Upper lobe of right lung (tissue), 1 donor: ENCODE measurements at places on chromosomes 2 and 18.

DNA sequence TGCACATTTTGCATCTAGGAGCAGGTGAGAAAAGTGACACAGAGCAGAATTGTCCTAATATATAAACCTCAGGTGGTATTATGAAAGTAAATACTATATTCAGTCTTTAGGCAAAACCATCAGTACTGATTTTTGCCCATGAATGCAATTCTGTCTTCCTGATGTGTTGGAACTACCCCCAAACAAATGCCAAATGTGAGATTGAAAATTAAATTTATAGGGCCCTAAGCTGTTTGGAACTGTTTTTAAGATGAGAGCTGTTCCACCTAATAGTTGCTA is 115.2 kb downstream of the SH3RF3 start:
- DNase-seq, result no peak

- no peak for DNase-seq
Observed at GRCh38 chr2:108945969-108946368, 43.1 kb downstream of the EDAR start.

- DNase-seq, result no peak
Observed at GRCh38 chr2:36618381-36618780, 20.4 kb upstream of the FEZ2 start.

DNA sequence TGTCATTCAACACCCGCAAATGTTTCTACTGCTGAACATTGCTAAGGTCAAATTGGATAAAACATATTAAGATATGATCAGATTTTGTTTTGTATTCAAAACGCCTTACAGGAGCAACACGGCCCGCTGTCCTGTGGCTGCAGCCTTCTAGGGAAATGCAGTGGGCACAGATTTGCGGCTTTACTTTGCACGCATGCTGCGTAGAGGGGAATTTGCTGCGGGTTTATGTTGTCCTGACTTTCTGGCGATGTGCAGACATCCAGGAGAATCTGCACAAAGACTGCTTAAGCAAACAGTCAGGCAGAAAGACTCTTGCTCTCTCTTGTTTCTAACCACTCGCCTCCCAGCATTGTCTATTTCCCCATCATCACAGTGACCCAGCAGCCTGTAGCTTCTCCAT is 88.3 kb downstream of the LRRC30 start:
- no peak for DNase-seq

DNA sequence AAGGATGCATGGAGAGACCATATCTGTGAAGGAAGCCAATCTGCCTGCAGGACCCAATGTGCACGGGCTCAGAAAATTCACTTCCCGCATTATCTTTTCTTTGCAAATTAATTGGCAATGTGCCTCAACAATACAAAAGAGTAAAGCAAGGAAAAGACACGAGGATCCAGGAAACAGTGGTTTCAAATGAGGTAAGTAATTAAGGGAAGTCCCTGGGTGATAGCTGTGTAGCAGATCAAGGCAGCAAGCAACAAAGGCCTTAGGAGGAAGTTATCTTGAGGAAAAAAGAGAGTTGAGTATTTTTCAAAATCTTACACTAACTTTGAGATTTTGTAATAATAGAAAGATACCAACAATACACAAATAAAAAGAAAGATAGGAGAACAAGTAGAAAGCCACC is 44.3 kb upstream of the TGIF1 start:
- DNase-seq, result no peak

GRCh38 chr2:24392542-24393059 is 32.3 kb upstream of the ITSN2 start:
- no peak for DNase-seq

DNA sequence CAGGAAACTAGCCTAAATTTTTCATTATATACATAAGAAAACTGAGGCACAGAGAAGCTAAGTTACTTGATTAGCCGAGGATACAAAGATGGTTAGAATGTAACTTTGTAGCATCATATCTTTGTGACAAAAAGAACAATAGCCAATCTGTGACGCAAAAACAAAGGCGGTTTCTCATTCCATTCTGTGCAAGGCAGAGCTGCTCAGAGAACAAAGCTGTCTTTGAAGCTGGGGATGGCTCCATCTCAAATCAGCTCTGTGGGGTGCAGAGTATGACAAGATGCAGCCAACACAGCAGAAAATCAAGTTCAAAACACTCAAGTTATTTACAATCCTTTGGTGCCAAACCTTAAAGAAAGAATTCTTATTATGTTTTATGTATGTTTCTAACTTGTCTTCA is 81.9 kb upstream of the VWC2L start:
- no peak for DNase-seq

DNA sequence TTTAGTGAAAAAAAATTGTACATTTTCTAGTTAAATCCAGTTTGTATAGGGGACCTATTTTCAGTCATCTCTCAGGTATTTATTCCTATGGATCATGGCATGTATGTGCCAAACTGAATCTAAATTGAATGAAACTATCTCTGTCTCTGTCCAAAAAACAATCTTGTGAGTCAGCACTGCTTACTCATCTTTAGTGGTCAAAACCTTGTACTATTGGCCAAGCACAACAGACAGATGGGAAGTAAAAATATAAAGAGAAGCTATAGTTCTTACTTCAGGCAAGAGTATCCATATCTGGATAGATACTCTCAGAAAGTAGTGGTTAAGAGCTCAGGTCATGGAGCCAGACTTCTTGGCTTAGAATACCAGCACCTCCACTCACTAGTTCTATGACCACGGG is 76.0 kb upstream of the KLHL14 start:
- no peak for DNase-seq

DNA sequence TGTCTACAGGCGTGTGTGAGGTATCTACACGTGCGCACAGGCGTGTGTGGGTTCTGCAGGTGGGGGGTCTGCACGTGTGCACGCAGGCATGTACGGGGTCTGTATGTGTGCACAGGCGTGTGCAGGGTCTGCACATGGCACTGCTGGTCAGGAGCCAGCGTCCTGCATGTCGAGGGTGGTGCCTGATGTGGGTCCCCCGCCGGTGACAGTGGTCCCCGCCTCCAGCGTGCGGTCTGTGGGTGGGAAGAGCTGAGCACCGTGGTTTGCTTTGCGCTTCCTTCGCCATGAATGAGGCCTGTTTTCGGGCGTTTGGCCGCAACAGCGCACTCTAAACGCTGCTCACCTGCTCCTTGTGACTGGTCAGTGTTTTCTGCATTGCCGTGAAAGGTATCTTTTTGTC is 57.2 kb downstream of the CTDP1 start:
- DNase-seq, result peak; percentile 41

DNA sequence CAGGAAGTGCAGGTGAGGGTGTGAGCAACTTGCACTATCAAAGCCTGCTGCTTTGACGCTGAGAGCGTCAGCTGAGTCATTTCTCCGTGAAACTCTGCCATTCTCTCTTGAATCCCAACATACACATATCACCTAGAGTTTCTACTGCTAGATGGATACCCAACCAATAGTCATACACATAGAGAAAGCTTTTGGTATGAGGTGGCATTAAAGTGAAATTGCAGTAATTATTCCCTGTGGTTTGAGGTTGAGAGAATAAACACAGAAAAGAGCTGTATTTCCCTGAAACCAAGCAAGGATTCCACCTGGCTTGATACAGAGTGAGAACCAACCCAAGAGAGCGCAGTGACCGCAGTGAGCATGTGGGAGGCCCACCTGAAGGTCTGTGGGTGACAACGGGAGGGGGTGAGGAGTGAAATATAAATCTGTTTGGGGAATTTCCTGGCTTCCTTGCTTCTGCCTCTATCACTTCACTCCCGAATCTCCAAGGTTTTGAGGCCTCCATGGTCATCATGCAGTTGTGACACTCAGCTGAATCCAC is 28.8 kb upstream of the TMEM18 start:
- no peak for DNase-seq

DNA sequence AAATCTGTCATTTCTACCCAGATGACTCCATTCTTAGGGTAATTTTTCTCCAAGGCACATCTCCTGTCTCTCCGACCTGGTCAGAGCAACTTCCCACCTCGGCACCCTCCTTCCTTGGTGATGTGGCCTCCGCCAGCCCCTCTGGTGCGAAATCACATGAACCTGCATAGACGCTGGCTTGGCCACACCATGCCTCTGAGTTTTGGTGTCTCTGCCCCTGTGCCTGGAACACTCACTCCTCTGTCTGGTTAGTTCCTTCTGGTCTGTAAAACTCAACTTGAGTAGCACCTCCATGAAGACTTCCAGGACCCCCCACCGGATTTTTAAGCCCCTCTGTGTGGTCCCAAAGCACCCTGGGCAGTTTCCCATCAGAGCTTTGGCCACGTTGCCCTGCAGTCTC is 83.2 kb upstream of the OTOS start:
- DNase-seq, result no peak

DNA sequence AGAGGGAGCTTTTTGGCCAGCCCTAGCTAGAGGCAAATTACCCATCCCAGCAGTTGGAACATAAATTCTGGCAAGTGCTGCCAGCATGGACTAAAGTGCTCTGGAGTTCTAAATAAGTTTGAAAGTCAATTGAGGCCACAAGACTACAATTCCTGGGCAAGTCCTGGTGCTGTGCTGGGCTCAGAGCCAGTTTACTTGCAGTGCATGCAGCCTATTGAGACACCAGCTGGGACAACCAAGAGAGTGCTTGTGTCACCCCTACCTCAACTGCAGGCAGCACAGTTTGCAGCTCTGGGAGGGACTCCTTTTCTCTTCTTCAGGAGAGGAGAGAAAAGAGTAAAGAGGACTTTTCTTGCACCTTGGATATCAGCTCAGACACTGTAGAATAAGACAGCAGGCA is 277.2 kb upstream of the TMEFF2 start:
- DNase-seq, result no peak

DNA sequence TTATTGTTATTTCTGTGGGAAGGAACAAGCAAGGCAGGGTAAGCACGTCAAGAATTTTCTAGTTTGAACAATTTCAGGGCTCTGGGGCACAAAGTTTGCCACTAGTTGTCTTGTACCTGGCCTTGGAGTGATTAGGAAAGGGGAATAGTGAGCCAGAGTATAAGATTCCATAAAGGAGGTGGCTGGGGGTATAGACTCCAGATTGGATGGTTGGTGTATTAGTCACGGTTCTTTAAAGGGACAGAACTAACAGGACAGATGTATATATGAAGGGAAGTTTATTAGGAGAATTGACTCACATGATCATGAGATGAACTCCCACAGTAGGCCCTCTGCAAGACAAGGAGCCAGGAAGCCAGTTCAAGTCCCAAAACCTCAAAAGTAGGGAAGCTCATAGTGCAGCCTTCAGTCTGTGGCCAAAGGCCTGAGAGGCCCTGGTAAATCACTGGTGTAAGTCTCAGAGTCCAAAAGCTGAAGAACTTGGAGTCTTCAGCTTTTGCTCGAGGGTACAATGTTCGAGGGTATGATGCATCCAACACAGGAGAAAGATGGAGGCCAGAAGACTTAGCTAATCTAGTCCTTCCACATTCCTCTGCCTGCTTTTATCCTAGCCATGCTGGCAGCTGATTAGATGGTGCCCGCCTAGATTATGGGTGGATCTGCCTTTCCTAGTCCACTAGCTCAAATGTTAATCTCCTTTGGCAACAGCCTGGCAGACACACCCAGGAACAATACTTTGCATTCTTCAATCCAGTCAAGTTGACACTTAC is 31.5 kb upstream of the PTPRM start:
- DNase-seq, result no peak

- no peak for DNase-seq
Observed at GRCh38 chr2:33298233-33298632, 178.2 kb upstream of the RASGRP3 start.

DNA sequence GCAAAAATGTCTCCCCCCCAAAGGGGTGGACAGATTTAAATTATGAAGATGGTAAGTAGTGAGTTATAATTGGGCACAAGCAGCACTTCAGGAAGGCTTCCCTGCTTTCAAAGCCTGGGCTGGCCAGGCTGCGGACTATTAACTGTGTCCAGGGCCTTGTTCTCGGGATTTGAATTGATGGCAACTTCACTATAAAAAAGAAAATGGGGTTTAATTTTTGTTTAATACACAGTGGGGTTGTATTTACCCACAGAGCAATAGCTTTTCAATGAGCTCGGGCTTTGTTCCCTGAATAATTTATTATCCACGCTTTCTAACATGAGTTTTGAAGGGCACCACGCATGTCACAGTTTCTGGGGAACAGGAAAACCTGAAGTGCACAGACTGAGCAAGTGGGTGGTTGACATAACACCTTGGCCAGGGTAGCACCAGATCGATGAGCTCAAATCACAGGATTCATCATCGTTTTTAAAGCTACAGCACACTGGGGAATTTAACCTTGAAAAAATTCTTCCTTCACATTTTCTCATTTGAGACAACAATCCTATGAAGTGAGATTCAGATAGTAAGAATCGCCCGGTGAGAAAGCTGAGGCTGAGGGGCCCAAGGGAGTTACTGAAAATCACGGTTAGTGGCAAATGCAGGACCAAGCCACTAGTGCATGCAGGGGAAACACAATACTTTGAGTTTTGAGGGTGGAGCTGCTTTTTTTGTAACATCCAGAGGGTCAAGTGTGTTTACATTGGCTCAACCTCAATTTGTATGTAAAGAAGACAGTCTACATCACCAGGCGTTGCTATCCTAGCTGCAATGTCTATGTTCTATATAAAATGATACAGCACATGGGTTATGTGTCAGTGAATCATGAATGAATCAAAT is 28.9 kb upstream of the LMAN1 start:
- no peak for DNase-seq

DNA sequence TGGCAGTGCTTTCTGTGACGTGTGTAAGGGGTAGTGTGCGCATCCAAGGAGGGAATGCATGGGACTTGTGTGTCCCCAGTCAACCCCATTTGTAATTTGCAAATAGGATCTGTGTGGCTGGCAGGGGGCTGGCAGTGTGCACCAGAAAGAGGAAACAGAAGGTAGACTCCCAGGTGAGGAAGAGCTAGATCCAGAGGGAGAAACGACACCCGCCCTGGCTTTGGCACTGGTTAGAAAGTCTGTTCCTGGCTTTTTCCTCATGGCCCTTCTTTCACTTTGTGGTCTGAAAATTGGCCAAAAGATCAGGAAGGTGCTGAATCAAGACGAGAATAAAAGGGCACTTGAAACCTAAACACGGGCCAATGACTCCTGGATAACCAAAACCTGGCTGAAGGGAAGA is 33.3 kb downstream of the PRKCE start:
- no peak for DNase-seq

- no peak for DNase-seq
Observed at GRCh38 chr18:24112874-24113615, 25.8 kb upstream of the CABYR start.

GRCh38 chr18:42446195-42446594 is 491.2 kb downstream of the PIK3C3 start:
- DNase-seq, result no peak

DNA sequence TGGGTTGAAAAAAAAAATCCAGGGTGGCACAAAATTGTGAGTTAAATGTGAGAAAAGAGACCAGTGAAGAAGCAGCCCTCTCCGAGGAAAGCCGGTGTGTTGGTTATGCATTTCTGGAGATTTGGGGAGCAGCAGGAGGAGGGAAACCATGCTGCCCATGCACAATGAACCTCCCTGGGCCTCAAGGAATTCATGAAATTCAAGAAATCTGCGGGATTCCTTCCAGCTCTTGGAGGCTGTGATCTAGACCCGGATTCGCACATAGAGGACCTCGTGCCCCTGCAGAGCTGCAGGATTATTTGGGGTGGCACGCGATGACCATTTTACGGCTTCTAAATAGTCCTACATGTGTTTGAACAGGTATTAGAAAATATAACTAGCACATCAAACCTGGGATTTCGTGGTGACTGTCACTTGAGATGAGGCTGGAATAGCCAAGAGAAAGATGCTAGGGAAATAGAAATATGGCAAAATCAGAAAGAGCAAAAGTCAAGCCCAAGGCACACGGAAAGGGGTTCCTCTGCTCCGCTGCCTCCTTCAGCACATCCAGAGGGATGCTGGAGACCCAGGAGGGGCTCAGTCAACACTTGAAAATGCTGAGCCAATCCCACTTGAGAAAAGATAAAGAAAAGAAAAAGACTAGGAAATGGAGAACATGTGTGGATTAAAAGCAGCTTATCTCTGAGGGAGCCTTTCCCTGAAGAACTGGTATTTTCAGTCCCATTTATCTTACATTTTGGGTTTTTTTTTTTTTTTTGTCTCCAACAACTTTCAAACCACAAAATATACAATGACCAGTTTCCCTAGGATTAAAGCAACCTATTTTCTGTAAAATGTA is 22.0 kb downstream of the KCTD1 start:
- no peak for DNase-seq
